ENCODE measurements at places on chromosomes 6 and 20. TPM values are rescaled to one million over a fixed set of nuclear protein-coding genes. Genes with fewer than 3 reads are reported as not detected.

DNA sequence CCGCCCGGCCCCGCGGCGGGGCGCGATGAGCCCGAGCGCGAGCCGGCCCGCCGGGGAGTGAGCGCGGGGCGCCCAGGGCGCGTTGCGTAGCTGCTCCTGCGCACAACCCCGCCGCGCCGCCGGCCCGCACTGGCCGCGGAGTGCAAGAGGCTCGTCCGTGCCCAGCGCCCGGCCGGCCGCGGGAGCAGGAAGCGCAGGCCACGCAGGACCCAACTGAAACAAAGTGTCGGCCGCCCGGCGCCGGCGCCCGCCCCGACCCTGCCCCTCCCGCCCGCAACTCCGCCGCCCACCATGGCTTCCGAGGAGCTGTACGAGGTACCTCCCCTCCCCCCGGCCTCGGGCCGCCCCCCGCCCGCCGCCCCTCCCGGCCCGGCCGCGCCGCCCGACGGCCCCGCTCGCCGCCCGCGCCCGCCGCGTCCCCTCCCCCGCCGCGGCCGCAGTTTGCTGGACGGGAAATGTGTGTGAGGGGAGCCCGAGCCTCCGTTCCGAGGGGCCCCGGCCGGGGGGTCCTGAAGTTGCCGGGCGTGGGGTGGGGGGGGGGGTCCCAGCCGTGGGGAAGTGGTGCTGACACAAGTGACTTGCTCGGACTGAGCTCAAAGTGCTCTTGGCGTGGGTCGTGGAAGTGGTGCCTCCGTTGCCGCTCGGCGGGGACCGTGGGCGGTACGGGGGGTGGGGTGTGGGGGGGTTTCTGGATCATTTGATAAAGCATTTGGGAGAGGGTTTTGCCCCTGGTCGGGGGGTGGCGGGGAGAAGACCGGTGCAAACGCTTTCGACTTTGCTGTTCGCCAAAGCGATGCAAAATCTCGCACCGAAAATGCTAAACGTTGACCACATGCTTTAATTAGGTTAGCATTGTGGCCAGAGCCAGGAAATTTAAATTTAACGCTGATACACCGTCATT, 539 bp downstream of the CDYL start:
- DNase-seq, result no peak

GRCh38 chr6:49978332-49979226, 9.2 kb upstream of the DEFB113 start:
- DNase-seq, result no peak

GRCh38 chr6:42137194-42137753, 5.1 kb downstream of the C6orf132 start:
- DNase-seq, result no peak

- DNase-seq, result no peak
Measured at GRCh38 chr6:15087186-15087589, 158.7 kb upstream of the JARID2 start.

- no peak for DNase-seq
Measured at GRCh38 chr20:51050531-51051075, 27.7 kb upstream of the KCNG1 start.

GRCh38 chr20:57592263-57593092, 27.7 kb downstream of the ZBP1 start:
- no peak for DNase-seq

GRCh38 chr6:107083047-107083768, 32.1 kb downstream of the BEND3 start:
- no peak for DNase-seq

DNA sequence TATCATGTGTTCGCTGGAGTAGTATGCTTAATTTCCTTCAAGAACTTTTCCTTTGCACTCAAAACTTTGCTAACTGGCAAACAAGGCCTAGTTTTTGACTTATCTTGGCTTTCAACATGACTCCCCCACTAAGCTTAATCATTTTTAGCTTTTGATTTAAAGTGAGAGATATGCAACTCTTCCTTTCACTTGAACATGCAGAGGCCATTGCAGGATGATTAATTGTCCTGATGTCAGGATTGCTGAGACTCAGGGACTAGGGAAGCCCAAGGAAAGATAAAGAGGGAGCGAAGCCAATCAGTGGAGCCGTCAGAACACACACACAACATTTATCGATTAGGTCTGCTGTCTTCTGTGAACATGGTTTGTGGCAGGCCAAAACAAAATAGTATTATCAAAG, 491.4 kb downstream of the CBLN4 start:
- DNase-seq, result no peak

E2F3 gene
- 7.4 TPM for total RNA-seq

- no peak for DNase-seq
Measured at GRCh38 chr6:144952456-144953240, 667.5 kb downstream of the UTRN start.
